Peyer's patch (tissue), 4 donors: ENCODE measurements at places on chromosomes 13 and 19.
A peak's percentile ranks its signal among the peaks of the same experiment; 100 is the strongest.

GRCh38 chr19:45049073-45049736, 10.4 kb downstream of the CLASRP start:
- H3K27me3 ChIP-seq: no peaks in the 10 kb centered on the region
- DNase-seq: no peak
- peak overlapping the region; percentile 2 for H3K27ac ChIP-seq
- H3K36me3 ChIP-seq: no peaks in the 10 kb centered on the region

DNA sequence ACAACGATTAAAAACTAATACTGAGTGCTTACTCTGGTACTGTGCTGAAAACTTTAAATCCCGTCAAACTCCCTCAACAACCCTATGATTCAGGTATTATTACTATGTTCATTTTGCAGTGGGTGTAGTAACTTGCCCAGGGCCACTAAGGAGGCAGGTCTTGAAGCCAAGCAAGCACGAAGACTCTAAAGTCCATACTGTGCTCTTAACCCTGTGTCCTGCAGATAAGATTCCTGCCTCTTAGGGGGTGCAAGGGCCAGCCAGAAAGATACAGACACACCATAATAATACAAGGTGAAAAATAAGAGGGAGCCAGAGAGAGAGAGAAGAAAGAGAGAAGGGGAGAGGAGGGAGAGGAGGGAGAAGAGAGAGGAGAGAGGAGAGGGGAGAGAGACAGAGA, 95.5 kb downstream of the CDADC1 start:
- no peaks in the 10 kb centered on the region for H3K4me1 ChIP-seq
- no peak for DNase-seq
- H3K4me3 ChIP-seq: no peak overlapping the region
- no peak overlapping the region for H3K27ac ChIP-seq

DNA sequence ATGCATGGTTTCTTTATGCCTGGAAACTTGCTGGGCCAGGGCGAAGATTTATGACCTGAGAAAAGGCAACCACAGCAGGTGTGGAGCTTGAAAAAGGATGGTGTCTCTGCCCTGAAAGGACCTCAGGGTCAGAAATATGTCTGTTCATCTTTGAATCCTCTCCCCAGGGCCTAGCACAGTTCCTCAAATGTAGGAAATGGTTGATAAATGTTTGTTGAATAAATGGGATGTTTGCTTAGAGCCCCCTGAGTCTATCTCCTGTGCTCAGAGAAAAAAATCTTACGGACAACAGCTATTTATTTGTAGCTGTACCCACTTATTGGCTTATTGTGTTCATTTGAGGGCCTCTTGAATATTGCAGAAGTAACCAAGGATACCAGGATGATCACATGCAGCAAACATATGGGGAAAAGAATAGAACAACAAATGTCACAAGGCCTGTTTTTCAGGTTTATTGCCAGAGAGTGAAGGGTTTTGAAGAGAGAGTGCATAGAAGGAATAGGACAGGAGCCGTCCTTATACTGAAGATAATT, 114.5 kb downstream of the KLF5 start:
- H3K27me3 ChIP-seq: no peaks in the 10 kb centered on the region
- DNase-seq: no peak
- H3K27ac ChIP-seq: no peak overlapping the region
- no peaks in the 10 kb centered on the region for H3K36me3 ChIP-seq

DNA sequence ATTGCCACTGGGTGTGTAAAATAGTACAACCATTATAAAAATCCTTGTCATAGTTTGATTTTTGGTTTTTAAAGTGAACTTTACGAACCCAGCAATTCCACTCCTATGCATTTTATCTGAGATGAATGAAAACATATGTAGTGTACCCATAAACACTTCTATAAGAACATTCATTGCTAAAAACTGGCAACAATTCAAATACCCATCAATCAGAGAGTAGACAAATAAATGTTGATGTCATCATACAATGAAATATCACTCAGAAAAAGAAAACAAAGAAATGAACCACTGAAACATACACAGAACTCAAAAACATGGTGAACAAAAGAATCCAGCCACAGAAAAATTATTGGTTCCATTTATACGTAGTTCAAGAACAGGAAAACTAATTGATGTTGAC, 202.3 kb downstream of the ABCC4 start:
- no peaks in the 10 kb centered on the region for H3K36me3 ChIP-seq
- no peaks in the 10 kb centered on the region for H3K27me3 ChIP-seq
- H3K27ac ChIP-seq: no peak overlapping the region

GRCh38 chr19:19106056-19106551, 32.2 kb downstream of the TMEM161A start:
- no peaks in the 10 kb centered on the region for H3K36me3 ChIP-seq
- no peak for DNase-seq
- H3K27ac ChIP-seq: peak overlapping the region; percentile 75
- H3K4me1 ChIP-seq: no peaks in the 10 kb centered on the region
- H3K27me3 ChIP-seq: no peaks in the 10 kb centered on the region
- H3K4me3 ChIP-seq: peak overlapping the region; percentile 53

DNA sequence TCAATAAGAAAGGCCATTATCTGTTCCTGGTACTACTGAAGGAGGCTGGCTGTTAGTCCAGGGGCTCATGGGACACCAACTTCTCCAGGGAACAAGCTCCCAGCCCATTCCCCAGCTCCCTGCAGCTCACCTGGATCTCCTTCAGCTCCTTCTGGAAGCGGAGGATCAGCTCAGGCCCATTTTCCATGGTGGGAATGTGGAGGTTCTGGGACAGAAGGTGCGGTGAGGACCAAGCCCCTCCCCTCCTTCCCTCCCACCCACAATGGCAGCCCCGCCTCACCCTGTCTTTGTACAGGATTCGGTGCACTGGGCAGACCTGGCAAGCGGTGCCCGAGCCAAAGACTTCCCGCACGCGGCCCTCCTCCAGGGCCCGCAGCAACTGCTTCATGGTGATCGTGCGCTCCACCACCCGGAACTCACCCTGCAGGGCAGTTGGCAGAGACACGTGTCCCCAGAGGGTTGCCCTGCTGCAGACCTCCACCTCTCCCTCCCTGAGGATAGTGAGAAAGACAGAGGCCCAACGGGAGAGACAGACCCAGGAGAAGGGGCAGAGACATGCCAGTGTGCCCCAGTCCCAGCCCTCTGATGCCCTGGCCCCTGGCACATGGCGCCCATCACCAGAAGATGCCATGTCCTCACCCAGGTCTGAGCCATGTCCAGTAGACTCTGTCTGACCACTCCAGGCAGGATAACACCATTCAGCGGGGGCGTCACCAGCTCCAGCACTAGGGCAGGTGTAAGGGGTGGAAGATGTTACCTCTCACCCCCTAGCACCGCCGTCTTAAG, 14.3 kb downstream of the BCAT2 start:
- no peaks in the 10 kb centered on the region for H3K27me3 ChIP-seq
- peaks cover 14% of the 10 kb centered on the region for H3K4me1 ChIP-seq
- DNase-seq: no peak
- H3K4me3 ChIP-seq: no peak overlapping the region
